MCF 10A (cell line): ENCODE measurements at places on chromosomes 7 and 10. TPM values are rescaled to one million over a fixed set of nuclear protein-coding genes. Genes with fewer than 3 reads are reported as not detected.

NUTM2E gene
- 0.12 and 0.37 TPM in 2 replicates for total RNA-seq

GRCh38 chr10:54622017-54622416, 179.0 kb downstream of the PCDH15 start:
- peaks cover 37% of the 10 kb centered on the region for H3K27me3 ChIP-seq
- H3K36me3 ChIP-seq: no peaks in the 10 kb centered on the region
- H3K27ac ChIP-seq: no peak overlapping the region
- no peaks in the 10 kb centered on the region for H3K4me1 ChIP-seq
- H3K4me3 ChIP-seq: no peak overlapping the region

GRCh38 chr7:50660830-50661175, 95.6 kb upstream of the DDC start:
- peaks cover 17% of the 10 kb centered on the region for H3K4me1 ChIP-seq
- peaks cover 55% of the 10 kb centered on the region for H3K36me3 ChIP-seq
- H3K4me3 ChIP-seq: no peak overlapping the region
- DNase-seq: no peak
- H3K27me3 ChIP-seq: no peaks in the 10 kb centered on the region
- H3K27ac ChIP-seq: no peak overlapping the region

DNA sequence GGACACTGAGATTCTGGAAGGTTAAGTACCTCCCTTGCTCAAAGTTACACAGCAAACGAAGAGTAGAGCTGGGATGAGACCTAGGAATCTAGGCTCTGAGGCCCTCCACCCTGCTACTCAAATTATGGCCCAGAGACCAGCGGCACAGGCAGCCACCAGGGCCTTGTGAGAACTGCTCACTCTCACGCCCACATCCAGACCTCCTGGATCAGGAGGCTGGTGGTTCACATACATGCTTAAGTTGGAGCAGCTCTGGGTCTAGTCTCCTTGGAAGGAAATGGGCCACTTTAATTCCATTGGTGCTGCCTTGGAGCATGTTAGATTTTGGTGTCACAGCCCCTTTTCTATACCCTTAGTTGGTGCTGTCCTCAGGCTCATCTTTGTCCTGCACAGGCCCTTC, 41.9 kb downstream of the ADRA2A start:
- no peak overlapping the region for H3K27ac ChIP-seq
- H3K36me3 ChIP-seq: no peaks in the 10 kb centered on the region
- H3K27me3 ChIP-seq: peaks cover 31% of the 10 kb centered on the region
- no peak overlapping the region for H3K4me3 ChIP-seq
- no peak for DNase-seq

DNA sequence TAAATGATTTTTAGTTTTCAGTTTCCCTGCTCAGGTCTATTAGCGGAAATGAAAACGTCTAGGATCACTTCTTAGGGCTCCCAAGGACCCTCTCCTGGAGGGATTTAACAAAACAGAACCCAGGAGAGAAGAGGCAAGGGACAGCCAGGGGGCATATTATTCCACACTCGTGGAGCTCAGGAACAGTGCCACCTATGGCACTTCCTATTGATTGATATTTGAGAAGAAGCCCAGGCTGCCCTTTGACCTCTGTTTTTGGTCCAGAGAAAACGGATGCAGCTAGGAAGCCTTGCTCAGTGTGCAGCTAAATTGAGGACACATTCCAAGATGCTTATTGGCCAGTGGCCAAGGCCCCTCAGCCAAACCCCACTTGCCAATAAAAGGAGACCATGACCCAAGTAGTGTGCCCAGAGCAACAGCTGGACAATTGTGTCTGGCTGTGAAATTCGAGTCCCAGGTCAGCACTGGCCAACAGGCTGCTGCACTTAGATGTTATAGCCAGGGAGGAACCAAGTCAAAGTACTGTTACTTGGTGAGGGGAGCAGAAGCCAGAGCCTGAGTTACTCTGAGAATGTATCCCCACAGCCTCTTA, 24.0 kb upstream of the GPNMB start:
- no peaks in the 10 kb centered on the region for H3K27me3 ChIP-seq
- H3K27ac ChIP-seq: no peak overlapping the region
- no peak for DNase-seq
- no peaks in the 10 kb centered on the region for H3K36me3 ChIP-seq

DNA sequence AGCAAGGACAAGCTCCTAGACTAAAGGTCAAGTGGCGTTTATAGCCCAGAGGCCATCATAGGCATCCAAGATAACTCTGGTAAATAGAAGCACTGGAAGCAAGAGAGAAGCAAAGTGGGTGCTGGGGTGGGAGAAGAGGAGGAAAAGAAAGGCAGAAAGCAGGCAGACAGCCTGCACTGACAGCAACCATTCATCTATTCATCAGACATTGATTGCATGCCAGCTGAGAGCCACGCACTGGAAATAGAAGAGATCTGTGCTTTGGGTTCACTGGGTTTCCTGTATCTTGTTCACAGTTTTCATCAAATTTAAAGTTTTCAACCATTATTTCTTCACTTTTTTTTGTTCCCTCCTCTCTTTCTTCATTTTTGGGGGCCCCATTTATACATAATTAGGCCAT, 4.7 kb upstream of the SLIT1 start:
- no peaks in the 10 kb centered on the region for H3K4me1 ChIP-seq
- no peak for DNase-seq
- H3K4me3 ChIP-seq: no peak overlapping the region
- H3K27me3 ChIP-seq: peaks cover 55% of the 10 kb centered on the region
- H3K36me3 ChIP-seq: no peaks in the 10 kb centered on the region
